ENCODE measurements at places on chromosomes 4 and X. TPM values are rescaled to one million over a fixed set of nuclear protein-coding genes. Genes with fewer than 3 reads are reported as not detected.

Gene ENAM
- total RNA-seq = not detected

Gene ASB5
- total RNA-seq = 0.31 TPM

Gene PDGFRA
- 22.0 TPM for total RNA-seq

Gene BEX5
- total RNA-seq = 46.9 TPM

Gene IL9R
- total RNA-seq = 0.25 TPM

Gene RPGR
- 11.4 TPM for total RNA-seq

Gene COL25A1
- total RNA-seq = 4.8 TPM

Gene HNRNPDL
- total RNA-seq = 382 TPM

Gene MAGEE2
- total RNA-seq = 4.6 TPM

Gene LDOC1
- total RNA-seq = 92.1 TPM

Gene KIT
- total RNA-seq = 23.3 TPM

Gene TREX2
- 0.62 TPM for total RNA-seq

Gene RNF150
- total RNA-seq = 33.5 TPM

Gene CTAG1B
- not detected for total RNA-seq

Gene KIAA1210
- total RNA-seq = 0.12 TPM

Gene CXCL3
- total RNA-seq = not detected

Gene BEX1
- total RNA-seq = 208 TPM

Gene SPANXB1
- not detected for total RNA-seq

Gene JCHAIN
- total RNA-seq = not detected

Gene MOB1B
- 32.3 TPM for total RNA-seq

Gene UGT2B11
- not detected for total RNA-seq

Gene PDK3
- 58.5 TPM for total RNA-seq

Gene TBX22
- total RNA-seq = not detected

Gene ZNF630
- total RNA-seq = 5.2 TPM

Gene GPR173
- 20.8 TPM for total RNA-seq

Gene FGA
- not detected for total RNA-seq

Gene RAI2
- total RNA-seq = 12.4 TPM

Gene PFKFB1
- total RNA-seq = 0.73 TPM

Gene NLGN3
- total RNA-seq = 63.5 TPM

Gene HTN1
- total RNA-seq = not detected

Gene BEX3
- total RNA-seq = 281 TPM

Gene AR
- total RNA-seq = 4.0 TPM

Gene HS6ST2
- total RNA-seq = 14.6 TPM

Gene MMRN1
- 2.0 TPM for total RNA-seq

Gene KLKB1
- 4.7 TPM for total RNA-seq

Gene TMEM31
- total RNA-seq = 0.75 TPM

Gene CXorf66
- total RNA-seq = not detected

All from dorsolateral prefrontal cortex (tissue), 122 donors.